ENCODE measurements at places on chromosomes 6 and 20.

DNA sequence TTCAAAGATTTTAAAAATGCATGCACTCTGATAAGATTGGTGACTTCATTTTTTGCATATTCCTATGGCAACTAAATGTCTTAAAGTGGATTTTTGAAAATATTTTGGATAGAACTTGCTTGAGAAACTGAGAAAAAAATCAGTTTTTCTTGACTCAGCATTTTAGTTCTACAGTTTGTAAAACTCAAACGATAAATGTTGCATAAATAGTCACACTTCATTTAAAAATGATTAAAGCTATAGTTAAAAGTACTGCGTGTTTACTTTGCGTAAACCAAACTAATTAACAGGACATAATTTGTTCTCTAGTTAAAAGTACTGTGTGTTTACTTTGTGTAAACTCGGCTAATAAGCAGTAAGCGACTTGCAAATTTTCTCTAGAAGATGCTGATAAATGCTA is 28.3 kb upstream of the MEI4 start:
- no peak for DNase-seq

DNA sequence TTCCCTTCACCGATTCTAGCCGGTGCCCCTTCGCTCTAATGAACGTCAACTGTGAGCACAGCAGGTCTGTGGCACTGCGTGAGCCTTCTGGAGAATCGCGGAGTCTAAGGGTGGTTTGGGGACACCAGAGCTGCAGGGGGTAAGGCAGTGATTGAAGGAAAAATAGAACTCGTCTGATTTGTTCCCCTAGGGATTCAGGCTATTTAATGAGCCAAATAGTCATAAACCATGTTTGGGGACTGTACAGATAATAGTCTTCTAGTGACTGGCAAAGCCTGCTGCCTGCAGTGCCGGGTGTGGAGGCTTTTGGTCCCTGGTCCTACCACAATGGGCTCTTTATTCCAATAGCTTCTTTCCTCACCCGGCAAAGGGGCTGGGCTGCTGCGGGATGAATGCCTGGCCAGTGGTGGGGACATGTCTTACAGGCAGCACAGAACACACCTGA is 11.1 kb upstream of the NTSR1 start:
- no peak for DNase-seq

GRCh38 chr20:56922497-56922896 is 293.4 kb downstream of the TFAP2C start:
- no peak for DNase-seq

- peak; percentile 35 for DNase-seq
These were observed 15.0 kb upstream of the RSPO3 start for GRCh38 chr6:127103482-127103881.

GRCh38 chr20:49906101-49906604 is 9.2 kb downstream of the SPATA2 start:
- DNase-seq, result no peak

DNA sequence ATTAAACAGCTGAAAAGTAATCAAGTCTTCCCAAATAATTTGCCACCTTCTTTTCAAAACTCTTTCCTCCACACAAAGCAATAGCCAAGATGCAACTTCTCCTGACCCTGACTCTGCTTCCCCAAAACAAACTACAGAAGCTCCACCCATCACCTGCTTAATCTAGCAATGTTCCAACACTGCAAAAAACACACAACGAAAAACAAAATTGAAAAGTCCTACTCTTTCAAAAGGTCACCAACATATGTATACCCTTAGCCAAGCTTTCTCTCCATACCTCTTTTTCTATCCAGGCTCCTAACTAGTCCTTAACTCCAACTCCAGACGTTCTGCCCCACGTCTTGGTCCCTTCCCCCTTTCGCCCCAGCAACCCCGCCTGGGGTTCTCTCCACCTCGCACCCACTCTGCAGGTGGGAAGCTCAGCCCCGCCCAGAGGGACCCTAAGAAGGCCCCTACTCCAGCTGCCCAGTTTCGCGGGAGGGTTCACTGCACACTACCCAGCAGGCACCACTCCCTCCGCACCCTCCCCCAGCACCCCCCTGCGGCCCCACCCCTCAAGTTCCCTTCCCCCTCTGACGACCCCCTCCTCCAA is 717 bp downstream of the CSNK2A1 start:
- peak; percentile 25 for DNase-seq

DNA sequence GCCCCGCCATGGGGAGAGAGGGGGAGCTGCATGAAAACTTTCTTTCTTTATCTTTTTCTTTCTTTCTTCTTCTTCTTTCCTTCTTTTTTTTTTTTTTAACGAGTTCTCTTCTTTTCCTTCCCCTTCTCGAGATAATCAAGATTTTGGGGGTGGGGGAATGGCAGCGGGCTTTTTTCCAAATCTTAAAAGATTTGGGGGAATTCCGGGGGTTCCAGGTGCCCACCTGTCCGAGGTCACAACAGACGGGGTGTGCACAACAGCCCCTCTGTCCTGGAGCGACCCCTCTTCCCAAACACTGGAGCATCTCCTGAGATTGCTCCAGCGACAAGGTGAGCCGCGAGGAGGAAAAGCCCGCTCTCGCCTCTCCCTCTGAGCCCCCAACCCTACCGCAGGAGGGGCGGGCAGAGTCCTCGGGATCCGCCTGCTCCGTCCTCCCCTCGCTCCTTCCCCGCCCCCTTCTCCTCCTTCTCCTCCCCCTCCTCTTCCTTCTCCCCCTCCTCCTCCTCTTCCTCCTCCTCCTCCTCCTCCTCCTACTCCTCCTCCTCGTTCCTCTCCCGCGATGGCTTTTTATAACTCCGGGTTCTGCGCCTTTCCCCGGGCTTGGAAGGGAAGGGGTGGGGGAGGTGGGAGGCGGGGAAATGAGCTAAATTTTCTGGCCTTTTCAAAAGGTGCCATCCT is 689 bp upstream of the KCNB1 start:
- DNase-seq, result no peak

- DNase-seq, result peak; percentile 87
These were observed 161.4 kb downstream of the TBXT start for GRCh38 chr6:166005944-166006899.

Measured in ELR (cell line).